ENCODE measurements at places on chromosomes 16 and 17. TPM values are rescaled to one million over a fixed set of nuclear protein-coding genes. Genes with fewer than 3 reads are reported as not detected.

DNA sequence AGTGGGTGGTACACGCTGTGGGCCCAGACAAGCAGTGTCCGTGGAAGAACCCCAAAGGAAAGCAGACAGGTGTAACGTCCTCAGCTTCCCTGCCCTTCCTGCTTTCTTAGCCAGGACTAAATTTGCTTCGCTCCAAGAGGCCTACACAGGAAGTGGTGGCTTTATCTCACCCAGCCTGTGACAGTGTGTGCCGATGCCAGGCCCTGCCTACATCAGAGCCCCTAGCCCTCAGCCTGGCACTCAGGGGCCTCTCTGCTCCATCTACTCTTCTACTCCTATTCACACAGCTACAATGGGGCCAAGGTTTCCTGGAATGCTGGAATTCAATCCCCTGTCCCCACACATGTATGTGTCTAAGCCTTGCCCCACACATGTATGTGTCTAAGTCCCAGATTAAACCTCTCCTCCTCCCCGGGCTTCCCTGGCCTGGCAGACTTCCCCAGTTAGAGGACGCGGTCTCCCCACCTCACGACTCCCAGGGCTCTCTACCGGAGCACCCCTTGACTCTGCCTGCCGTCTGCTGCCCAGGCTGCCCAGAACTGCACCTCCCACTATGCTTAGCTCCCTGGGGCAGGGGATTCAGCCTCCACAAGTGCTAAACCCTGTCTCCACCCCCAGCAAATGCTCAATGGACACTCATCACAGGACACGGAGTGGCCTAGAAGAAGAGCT is 8.2 kb downstream of the PGAP3 start:
- H3K27me3 ChIP-seq, result no peaks in the 10 kb centered on the region
- peaks cover 45% of the 10 kb centered on the region for H3K4me1 ChIP-seq
- peak; percentile 60 for DNase-seq
- H3K27ac ChIP-seq, result peak overlapping the region; percentile 71
- H3K36me3 ChIP-seq, result no peaks in the 10 kb centered on the region

DNA sequence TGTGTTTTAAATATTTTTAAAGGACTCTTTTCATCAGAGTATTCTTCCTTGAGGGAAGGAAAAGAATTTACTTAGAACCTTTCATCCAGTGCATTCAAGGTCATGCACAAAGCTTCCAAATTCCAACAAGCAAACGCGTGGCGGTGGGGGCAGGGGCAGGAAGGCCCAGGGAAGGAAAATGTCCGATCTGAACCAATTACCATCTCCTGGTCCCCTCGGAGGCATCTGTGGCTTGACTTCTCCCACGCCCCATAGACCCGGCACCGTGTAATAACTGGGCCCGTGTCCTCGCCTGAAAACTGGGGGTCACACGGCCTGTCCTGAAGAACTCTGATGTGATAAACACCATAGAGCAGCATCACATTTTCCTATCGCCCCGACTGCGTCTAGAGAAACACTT is 18.3 kb downstream of the MEAK7 start:
- no peaks in the 10 kb centered on the region for H3K27me3 ChIP-seq
- no peak overlapping the region for H3K27ac ChIP-seq
- no peaks in the 10 kb centered on the region for H3K4me1 ChIP-seq
- no peak overlapping the region for H3K4me3 ChIP-seq
- no peak for DNase-seq

DNA sequence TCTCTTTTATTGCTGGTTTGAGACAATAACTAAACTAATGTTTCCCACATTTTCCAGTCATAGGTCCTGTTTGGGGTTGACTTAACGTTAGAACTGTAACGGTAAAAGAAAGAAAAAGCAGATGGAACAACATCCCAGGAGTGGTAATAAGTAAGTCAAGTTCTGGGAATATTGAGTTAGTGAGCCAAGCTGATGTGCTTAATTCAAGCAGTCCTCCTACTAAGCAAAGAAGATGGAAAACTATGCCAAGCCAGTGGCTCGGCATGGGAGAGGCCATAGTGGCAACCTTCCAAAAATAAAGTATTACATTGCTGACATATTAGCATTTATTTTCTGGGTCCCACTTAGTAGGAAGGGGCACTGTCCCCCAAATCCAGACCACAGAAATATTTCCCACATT is 161.7 kb upstream of the CDH5 start:
- no peaks in the 10 kb centered on the region for H3K36me3 ChIP-seq
- H3K27ac ChIP-seq, result no peak overlapping the region
- no peaks in the 10 kb centered on the region for H3K27me3 ChIP-seq
- no peak overlapping the region for H3K4me3 ChIP-seq

DNA sequence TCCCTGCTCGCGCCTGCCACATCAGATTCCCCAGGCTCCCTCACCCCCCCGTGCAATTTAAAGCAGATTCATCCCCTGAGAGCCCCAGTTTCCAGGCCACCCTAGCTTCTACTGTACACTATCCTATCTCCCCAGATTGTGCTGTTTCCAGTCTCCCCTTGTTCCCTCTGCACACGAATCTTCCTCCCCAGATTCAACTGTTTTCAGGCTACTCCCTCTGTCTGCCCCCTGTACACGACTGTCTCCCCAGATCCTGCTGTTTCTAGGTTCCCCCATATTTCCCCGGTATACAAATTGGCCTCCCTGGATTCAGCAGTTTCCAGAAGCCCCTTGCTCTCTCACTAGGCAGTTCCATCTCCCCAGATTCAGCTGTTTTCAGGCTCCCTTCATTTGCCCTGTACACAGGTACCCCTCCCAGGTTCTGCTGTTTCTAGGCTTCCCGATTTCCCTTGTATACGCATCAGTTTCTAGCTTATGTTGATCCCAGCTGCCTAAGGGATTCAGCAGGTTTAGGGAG is 22.9 kb downstream of the COPZ2 start:
- peaks cover 7% of the 10 kb centered on the region for H3K27me3 ChIP-seq
- H3K36me3 ChIP-seq, result no peaks in the 10 kb centered on the region
- H3K4me1 ChIP-seq, result peaks cover 9% of the 10 kb centered on the region
- H3K27ac ChIP-seq, result no peak overlapping the region
- DNase-seq, result no peak
- H3K4me3 ChIP-seq, result no peak overlapping the region

- no peaks in the 10 kb centered on the region for H3K27me3 ChIP-seq
- H3K27ac ChIP-seq, result no peak overlapping the region
These were observed 2.4 kb downstream of the HIC1 start for GRCh38 chr17:2057175-2057759.

GRCh38 chr17:17712268-17712924 is 31.1 kb downstream of the RAI1 start:
- DNase-seq, result no peak
- no peak overlapping the region for H3K4me3 ChIP-seq
- H3K27me3 ChIP-seq, result no peaks in the 10 kb centered on the region
- no peaks in the 10 kb centered on the region for H3K4me1 ChIP-seq
- no peak overlapping the region for H3K27ac ChIP-seq

GRCh38 chr17:10309003-10309974 is 63.5 kb downstream of the MYH13 start:
- no peaks in the 10 kb centered on the region for H3K4me1 ChIP-seq
- H3K27ac ChIP-seq, result no peak overlapping the region
- no peak overlapping the region for H3K4me3 ChIP-seq

- H3K27me3 ChIP-seq, result no peaks in the 10 kb centered on the region
- no peaks in the 10 kb centered on the region for H3K36me3 ChIP-seq
- no peak overlapping the region for H3K27ac ChIP-seq
- H3K4me1 ChIP-seq, result peaks cover 6% of the 10 kb centered on the region
- H3K4me3 ChIP-seq, result no peak overlapping the region
These were observed 18.5 kb upstream of the RHOT1 start for GRCh38 chr17:32123782-32124181.

DNA sequence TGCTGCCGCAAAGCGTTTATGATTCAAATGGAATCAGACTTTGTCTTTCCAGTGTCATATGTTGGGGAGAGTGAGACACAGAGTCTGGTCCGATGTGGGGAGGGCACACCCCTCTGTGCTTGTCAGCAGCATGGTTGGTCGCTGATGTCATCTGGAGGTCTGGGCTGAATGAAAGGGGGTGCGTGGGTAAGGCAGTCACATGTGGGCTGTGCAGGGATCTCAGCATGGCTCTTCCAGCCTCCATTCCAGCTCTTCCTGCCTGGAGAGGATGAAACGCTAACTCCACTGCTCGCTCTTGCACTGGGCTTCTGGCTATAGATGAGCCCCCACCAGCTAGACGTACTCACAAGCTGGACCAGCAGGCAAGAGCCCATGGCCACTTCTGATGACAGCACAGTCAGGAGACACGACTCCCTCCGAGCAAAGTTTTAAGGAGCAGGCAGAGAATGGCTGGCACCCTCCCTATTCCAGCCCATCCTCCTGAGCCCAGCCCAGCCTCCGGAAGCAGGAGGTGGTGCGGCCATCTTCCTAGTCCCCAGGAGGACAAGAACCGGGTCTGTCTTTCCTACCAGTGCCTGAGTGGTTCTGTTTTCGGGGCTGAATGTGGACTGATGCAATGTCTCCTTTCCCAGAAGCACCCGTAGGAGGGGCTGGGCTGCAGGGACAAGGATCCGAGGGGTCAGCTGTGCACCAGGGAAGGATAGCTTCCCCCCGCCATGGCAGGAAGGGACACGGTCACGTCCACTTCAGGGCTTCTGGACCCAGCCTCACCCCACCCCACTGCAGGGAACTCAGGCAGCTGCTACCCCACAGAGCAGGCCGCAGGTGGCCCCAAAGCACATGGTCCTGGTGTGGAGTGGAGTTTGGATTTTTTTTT is 41.5 kb upstream of the CBFA2T3 start:
- H3K4me3 ChIP-seq, result no peak overlapping the region
- no peaks in the 10 kb centered on the region for H3K27me3 ChIP-seq
- no peaks in the 10 kb centered on the region for H3K4me1 ChIP-seq

GRCh38 chr17:80671039-80671824 is 126.6 kb downstream of the RPTOR start:
- H3K27me3 ChIP-seq, result no peaks in the 10 kb centered on the region
- no peaks in the 10 kb centered on the region for H3K36me3 ChIP-seq
- H3K4me3 ChIP-seq, result no peak overlapping the region
- DNase-seq, result no peak

- no peak overlapping the region for H3K4me3 ChIP-seq
- H3K4me1 ChIP-seq, result peaks cover 6% of the 10 kb centered on the region
- H3K36me3 ChIP-seq, result no peaks in the 10 kb centered on the region
These were observed 15.7 kb downstream of the TMIGD1 start for GRCh38 chr17:30318155-30318554.

- H3K27ac ChIP-seq, result peak overlapping the region; percentile 35
- no peak overlapping the region for H3K4me3 ChIP-seq
- H3K4me1 ChIP-seq, result no peaks in the 10 kb centered on the region
- DNase-seq, result no peak
- H3K27me3 ChIP-seq, result no peaks in the 10 kb centered on the region
These were observed 14.7 kb upstream of the FAM83G start for GRCh38 chr17:19019041-19019941.

Gene PCGF2
- polyA plus RNA-seq, result 0.09 TPM

Gene E2F4
- polyA plus RNA-seq, result 59.4 TPM

Gene BRIP1
- polyA plus RNA-seq, result 0.64 TPM

Gene NAGS
- polyA plus RNA-seq, result 0.41 TPM

Gene TAT
- polyA plus RNA-seq, result 0.53 TPM

Gene RHBDL1
- polyA plus RNA-seq, result not detected

Gene UMOD
- not detected for polyA plus RNA-seq

All from naive thymus-derived CD4-positive, alpha-beta T cell (primary cell).